ENCODE measurements at places on chromosomes 3 and 15.

- DNase-seq = no peak
These were observed 77.4 kb upstream of the PTPRG start for GRCh38 chr3:61483997-61484396.

- no peak for DNase-seq
These were observed 59.8 kb upstream of the MEX3B start for GRCh38 chr15:82105451-82106215.

DNA sequence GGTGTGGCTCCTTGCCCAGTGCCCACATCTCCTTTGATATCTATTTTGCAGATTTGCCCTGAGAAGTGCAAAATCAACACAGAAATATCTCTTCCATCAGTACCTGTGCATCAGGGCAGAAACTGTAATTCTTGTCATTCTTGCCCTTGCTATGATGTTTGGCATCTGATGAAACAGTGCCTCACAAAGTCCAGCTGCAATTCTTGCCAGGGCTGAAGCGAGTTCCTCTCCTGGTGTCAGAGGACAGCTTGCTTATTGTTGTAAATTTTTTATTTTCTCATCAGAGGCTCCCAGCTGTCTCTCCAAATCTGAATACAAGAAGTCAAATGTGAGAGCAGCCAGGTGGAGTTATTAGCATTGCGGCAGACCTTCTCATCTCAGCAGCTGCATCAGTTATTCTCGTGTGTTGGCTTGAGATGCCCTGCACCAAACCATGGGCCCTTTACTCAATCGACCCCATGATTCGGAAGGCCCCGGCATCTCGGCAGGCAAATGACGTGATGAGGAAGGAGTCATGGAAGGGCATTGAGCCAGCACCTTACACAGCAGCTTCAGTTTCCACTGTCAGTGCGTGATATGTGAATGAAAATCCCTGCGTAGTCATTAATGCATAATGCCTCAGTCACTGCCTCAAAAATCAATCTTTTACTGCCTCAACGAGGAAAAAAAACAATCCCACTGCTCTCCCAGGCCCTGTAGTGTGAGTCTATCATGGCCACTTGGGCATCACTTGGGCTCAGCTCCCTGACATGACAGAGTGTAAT is 93.4 kb downstream of the CCNL1 start:
- DNase-seq = no peak

- no peak for DNase-seq
These were observed 85.1 kb downstream of the WDR49 start for GRCh38 chr3:167568634-167569033.

DNA sequence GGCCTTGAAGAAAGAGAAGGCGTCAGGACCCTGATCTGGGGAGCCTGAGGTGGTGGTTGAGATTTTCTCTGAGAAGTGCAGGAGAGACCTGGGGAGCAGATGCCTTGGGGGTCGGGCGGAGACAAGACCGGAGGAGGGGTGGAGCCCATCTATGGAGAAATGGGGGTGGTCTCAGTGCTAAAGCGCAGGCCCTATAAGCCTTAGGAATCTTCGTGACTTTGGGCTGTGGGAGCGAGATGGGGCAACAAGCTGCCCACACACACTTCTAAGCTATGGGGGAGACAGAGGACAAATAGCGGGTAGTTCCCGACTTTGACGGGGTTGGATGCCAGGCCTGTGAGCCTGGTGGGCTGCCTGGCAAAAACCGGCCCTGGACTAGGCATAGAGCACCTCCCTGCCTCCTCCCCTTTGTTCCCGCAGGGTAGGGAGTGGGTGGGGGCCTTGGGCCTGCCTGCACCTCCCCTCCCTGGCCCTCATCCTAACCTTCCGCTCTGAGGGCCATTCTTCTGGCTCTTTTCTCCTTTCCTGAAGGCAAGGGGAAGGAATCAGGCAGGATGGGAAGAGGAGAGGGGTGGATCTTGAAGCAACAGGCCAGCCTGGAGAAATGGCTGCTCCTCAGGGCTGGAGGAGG is 880 bp downstream of the NISCH start:
- DNase-seq = no peak

GRCh38 chr15:96354731-96355567 is 24.4 kb downstream of the NR2F2 start:
- DNase-seq = no peak

- DNase-seq = no peak
These were observed 154.2 kb upstream of the KCNMB2 start for GRCh38 chr3:178381971-178382448.

- DNase-seq = no peak
These were observed 68.8 kb upstream of the CDV3 start for GRCh38 chr3:133504736-133505135.

Data from stimulated activated CD8-positive, alpha-beta memory T cell treated with anti-CD3 and anti-CD28 coated beads, Interleukin-4, amount 100 ng/mL, for 1 hour (primary cell).